Naive B cell (primary cell): ENCODE measurements at places on chromosomes 7 and 10. TPM values are rescaled to one million over a fixed set of nuclear protein-coding genes. Genes with fewer than 3 reads are reported as not detected.

DNA sequence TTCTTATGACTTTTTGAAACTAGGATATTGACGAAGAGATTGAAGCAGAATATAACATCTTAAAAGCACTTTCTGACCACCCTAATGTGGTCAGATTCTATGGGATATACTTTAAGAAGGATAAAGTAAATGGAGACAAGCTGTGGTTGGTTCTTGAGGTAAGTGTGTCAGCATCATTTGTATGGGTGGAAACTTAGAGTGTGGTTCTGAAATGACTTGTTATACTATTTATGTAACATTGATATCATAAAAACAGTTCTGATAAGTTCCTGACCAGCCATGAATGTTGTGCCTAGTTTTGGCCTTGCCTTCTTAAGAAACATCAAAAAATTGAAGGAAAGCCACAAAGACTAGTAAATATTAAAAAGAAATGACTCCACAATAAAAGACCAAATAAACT lies 20.8 kb downstream of the MYO3A start:
- no peak overlapping the region for H3K27ac ChIP-seq
- H3K36me3 ChIP-seq, result no peaks in the 10 kb centered on the region
- H3K27me3 ChIP-seq, result no peaks in the 10 kb centered on the region

PCLO gene
- polyA plus RNA-seq, result not detected

DNA sequence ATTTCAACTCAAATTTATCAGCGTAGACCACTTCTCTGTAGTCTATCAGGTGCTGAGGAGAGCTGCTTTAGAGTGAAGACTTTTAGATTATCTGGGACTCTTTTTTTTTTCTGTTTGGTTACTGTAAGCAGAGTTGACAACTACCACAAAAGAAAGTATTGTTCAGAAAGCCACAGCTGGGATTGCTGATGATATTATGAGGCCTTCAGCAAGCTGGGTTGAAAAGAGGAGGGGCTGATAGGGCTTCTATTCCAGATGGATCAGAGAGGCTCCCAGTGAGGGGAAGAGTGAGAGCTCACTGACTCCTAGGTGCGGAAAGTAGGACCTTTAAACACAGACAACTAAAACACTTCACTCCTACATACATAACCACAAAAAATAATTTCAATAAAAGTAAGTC lies 188.5 kb upstream of the FERD3L start:
- no peaks in the 10 kb centered on the region for H3K27me3 ChIP-seq
- H3K4me3 ChIP-seq, result no peak overlapping the region
- DNase-seq, result no peak
- no peaks in the 10 kb centered on the region for H3K36me3 ChIP-seq
- H3K4me1 ChIP-seq, result no peaks in the 10 kb centered on the region

DNA sequence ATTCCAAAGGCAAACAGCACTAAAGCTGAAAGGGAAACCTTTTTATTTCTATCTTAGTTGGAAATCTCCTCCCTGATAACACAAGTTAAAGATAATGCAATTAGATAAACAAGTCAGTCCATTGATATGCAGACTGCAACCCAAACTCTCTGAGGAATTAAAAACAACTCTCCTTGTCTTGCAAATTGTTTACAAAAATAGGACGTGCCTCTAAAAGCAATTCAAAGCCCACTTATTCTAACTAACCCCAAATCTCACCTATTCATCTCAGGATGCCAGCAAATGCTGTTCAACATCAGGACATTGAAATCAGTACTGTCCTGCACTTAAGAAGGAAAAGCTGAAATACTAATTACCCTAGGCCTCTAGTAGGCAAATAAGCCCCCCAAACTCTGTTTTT lies 12.8 kb downstream of the SHTN1 start:
- peaks cover 3% of the 10 kb centered on the region for H3K27me3 ChIP-seq
- no peak overlapping the region for H3K27ac ChIP-seq
- DNase-seq, result no peak
- H3K4me1 ChIP-seq, result no peaks in the 10 kb centered on the region
- H3K4me3 ChIP-seq, result no peak overlapping the region

DNA sequence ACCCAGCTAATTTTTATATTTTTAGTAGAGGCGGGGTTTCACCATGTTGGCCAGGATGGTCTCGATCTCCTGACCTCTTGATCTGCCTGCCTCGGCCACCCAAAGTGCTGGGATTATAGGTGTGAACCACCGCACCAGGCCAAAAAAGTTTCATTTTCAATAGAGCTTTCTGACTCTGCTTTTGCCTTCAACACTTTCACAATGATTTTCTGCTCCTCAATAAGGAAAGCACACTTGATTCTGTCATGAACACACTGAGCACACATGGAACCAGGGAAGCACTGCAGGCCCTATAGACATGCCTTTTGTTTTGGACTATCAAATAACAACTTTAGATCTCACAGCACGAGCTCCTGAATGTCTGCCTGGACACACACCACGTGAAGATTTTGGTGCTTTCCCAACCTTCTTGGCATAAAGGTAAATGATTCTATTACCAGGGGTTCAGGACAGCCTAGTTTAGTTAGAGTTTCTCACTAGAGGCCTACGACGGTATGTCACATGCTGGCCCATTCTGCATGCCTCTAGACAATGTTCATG lies 8.0 kb downstream of the RRP12 start:
- H3K27me3 ChIP-seq, result no peaks in the 10 kb centered on the region
- DNase-seq, result no peak
- H3K4me1 ChIP-seq, result no peaks in the 10 kb centered on the region
- no peak overlapping the region for H3K4me3 ChIP-seq
- H3K36me3 ChIP-seq, result peaks cover 13% of the 10 kb centered on the region
- H3K27ac ChIP-seq, result peak overlapping the region; percentile 72

PRTFDC1 gene
- not detected for polyA plus RNA-seq

DNA sequence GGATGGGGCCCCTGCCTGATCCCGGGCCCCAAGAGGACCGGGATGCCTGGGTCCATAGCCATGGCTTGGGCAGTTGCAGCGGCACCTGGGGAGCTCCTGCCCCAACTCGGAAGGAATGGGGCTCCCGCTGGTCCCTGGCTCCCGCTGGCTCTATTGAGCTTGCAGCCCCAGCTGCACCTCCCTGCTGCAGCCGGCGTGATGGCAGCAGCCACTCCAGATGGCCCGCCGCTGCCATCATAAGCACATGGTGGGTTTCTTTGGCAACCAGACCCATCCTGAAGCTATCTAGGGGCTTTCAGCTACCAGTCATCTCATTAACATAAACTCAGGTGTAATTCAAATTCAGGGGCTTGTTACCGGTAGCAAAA lies 11.1 kb upstream of the DNMBP start:
- H3K4me1 ChIP-seq, result peaks cover 8% of the 10 kb centered on the region
- no peak for DNase-seq
- H3K4me3 ChIP-seq, result no peak overlapping the region
- H3K27me3 ChIP-seq, result no peaks in the 10 kb centered on the region
- H3K27ac ChIP-seq, result no peak overlapping the region
- no peaks in the 10 kb centered on the region for H3K36me3 ChIP-seq

NPFFR1 gene
- polyA plus RNA-seq, result not detected

LRRTM3 gene
- not detected for polyA plus RNA-seq

DNA sequence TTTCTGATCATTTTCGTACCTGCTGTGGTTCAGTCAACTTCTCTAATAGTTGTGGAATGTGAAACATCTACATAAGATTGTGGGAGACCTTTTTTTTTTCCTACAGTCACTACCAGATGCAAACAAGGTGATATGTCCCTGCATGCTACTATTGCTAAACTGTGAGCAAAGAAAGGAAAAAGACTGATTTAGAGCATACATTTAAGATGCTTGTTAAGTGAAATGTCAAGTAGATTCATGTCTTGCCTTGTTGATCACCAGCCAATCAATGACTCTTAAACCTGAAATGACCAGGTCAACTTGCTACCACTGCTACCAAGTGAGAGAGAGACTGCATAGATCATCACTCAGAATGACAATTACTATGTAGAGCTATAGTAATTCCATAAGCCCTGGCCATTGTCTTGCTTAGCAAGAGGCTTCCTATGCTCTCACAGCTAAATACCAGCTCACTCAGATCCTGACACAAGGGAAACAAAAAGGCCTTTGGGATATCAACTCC lies 84.3 kb upstream of the SKAP2 start:
- H3K4me3 ChIP-seq, result no peak overlapping the region
- H3K27ac ChIP-seq, result no peak overlapping the region
- no peak for DNase-seq
- peaks cover 17% of the 10 kb centered on the region for H3K27me3 ChIP-seq
- H3K4me1 ChIP-seq, result no peaks in the 10 kb centered on the region
- H3K36me3 ChIP-seq, result no peaks in the 10 kb centered on the region

NEURL1 gene
- 0.34 TPM for polyA plus RNA-seq

LRRC18 gene
- 0.92 TPM for polyA plus RNA-seq

CCL24 gene
- not detected for polyA plus RNA-seq

- no peak overlapping the region for H3K4me3 ChIP-seq
- H3K36me3 ChIP-seq, result no peaks in the 10 kb centered on the region
- H3K4me1 ChIP-seq, result no peaks in the 10 kb centered on the region
Measured at GRCh38 chr7:32137059-32137458, 66.9 kb upstream of the PDE1C start.

DNA sequence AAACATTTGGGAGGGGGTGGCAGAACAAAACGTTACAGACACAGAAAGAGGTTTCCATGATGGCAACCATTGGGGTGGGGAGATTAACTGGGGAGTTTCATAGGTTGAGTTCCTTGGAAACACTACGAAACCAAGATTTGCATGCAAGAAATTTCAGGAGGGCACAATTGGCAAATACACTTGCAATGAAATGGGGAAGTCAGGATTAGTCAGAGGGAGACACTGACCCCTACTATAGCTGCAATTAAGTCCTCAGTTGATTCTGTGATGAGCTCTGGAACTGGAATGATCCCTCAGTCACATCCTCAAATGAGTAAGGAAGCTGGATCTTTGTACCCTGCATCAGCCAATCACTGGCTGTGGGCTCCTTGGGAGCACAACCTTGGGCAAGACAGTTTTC lies 22.1 kb downstream of the CPEB3 start:
- H3K27me3 ChIP-seq, result no peaks in the 10 kb centered on the region
- no peak overlapping the region for H3K4me3 ChIP-seq
- DNase-seq, result no peak
- H3K4me1 ChIP-seq, result peaks cover 22% of the 10 kb centered on the region
- H3K36me3 ChIP-seq, result no peaks in the 10 kb centered on the region
- no peak overlapping the region for H3K27ac ChIP-seq

GRCh38 chr7:105224884-105225651 lies 163.7 kb downstream of the SRPK2 start:
- DNase-seq, result no peak
- H3K27ac ChIP-seq, result peak overlapping the region; percentile 76
- H3K27me3 ChIP-seq, result no peaks in the 10 kb centered on the region
- H3K4me1 ChIP-seq, result peaks cover 18% of the 10 kb centered on the region

INMT gene
- not detected for polyA plus RNA-seq
